ENCODE measurements at places on chromosomes 7 and 10.

GRCh38 chr7:119783799-119784198 is 489.2 kb upstream of the KCND2 start:
- no peak for DNase-seq

DNA sequence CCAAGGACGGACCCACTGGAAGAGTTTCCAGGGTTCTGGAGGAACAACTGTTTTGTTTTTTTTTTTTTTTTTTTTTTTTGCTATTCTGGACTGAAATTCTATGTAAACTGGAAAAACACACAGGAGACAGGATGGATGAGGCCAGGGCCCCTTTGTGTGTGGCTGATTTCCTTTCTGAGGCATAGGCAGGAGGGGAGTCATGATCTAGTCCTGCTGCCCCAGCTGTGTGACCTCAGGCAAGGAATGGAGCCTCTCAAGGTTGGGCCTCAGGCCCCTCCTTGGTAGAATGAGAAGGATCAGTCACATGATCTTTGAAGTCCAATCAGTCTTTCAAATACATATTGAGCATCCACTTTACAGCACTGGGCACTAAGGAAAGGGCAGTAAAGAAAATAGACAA is 87.6 kb downstream of the SH3PXD2A start:
- DNase-seq: no peak

DNA sequence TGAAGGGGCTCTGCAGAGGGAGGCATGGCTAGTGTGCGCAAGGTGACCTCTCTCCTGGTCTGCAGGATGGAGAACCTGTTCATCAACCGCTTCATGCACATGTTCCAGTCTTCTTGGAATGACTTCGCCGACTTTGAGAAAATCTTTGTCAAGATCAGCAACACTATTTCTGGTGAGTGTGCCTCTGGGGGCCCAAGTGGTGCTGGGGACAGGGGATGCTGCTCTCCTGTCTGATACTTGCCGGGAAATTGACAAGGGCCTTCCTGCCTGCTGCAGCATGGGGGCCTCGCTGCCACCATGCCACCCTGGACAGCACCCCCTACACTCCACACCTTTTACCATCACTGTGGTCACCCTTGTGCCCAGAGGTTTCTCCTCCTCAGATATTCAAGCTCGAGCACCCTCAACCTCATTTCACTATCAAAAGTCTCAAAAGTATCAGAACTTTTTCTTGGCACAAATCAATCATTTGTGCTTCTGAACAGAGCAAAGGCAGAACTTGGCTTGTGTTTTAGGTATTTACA is 50.0 kb downstream of the ALOX5 start:
- no peak for DNase-seq

- DNase-seq: no peak
Observed at GRCh38 chr10:89792187-89792586, 90.8 kb downstream of the KIF20B start.

DNA sequence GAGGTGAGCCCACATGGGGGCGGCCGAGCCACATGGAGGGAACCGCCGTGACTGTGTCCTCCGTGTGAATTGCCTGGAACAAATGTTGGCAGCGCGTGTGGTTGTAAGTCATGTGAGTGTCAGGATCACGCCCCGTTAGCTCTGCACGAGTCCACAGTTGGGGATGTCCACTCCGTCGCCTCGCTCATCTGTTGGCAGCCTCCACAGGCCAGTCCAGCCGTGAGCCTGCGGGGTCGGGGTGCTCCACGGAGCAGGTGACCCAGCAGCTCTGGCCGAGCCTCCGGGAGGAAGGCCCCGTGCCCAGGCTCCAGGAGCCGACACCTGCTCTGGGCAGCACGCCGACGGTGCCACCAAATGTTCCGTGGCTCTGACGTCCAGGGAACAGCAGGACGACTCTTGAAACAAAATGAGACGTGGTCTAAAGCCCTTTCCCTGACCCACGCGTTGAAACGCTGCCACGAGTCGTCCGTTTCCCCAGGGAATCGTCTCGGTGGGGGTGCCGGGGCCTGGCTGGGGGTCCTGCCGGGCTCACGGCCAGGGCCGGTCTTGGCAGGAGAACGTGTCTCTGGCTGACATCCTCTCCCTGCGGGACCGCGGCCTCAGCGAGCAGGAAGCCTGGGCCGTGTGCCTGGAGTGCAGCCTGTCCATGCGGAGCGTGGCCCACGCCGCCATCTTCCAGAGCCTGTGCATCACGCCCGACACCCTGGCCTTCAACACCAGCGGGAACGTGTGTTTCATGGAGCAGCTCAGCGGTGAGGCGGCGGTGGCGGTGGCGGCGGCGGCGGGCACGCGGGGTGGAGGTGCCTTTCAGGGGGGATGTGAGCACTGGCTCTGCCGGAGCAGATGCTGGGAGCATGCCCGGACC is 7.0 kb downstream of the KNDC1 start:
- DNase-seq: no peak

DNA sequence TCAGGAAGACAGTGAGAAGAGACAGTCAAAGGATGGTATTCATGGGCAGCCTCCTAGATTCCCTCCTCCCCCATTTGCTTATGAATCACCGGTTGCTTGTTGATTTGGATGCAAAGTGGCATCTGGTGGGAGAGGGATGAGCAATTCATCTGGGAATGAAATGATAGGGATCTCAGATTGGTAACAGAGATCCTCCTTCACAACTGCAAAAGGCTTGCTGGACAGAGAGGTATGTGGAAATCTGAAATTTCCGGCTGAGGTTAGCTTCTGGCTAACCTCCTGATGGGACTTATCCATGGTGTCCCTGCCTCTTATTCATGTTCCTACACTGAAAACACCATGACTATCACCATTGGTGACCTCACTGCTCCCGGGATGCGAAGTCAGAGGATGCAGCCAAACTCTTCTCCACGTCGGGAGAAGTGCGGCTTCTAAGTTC is 48.4 kb upstream of the PODXL start:
- no peak for DNase-seq

DNA sequence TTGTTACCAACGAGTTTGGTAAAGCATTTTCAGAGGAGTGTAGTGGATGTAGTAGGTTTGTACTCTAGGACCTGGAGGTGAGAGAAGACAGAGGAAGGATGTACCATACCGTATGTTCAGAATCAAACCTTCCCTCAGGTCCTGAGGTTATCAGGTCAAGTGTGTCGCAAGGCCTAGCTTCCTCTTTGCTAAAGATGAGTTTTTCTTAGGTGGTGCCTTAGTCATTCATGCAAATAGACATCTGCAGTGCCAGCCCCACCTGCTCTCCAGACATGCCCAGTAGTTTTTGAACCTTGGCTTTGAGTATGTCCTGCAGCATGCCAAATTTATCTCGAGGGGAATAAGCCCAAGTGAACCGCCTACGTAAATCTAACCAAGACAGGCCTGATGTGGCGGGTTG is 71.3 kb downstream of the HDAC9 start:
- DNase-seq: peak; percentile 20

DNA sequence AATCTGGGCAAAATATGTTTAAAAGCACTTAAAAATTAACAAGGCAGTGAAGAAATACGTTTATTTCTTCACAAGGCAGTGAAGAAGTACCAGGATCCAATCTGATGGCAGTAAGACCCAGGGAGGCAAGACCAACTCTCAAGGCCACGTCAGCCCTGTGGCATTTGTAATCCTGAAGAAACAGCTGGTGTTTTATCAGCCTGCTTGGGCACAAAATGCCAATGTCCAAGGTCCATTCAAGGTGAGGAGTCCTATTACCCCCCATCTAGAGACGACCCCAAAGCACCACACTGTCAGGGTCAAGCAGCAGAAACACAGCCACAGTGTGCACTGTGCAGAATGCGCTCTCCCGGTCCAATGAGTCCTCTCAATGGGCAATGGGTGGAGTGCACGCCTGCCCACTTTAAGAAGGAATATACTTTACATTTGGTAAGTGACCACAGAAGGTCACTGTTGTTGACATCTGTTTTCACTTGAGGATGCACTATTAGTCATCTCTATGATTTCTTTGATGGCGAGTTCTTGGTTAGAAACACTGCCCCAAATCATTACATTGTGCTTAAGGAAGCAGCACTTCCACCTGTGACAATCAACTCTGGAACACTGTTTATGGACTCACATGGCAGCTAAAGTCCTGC is 12.8 kb downstream of the CPXM2 start:
- no peak for DNase-seq

GRCh38 chr7:113968713-113969112 is 49.9 kb upstream of the PPP1R3A start:
- DNase-seq: no peak

DNA sequence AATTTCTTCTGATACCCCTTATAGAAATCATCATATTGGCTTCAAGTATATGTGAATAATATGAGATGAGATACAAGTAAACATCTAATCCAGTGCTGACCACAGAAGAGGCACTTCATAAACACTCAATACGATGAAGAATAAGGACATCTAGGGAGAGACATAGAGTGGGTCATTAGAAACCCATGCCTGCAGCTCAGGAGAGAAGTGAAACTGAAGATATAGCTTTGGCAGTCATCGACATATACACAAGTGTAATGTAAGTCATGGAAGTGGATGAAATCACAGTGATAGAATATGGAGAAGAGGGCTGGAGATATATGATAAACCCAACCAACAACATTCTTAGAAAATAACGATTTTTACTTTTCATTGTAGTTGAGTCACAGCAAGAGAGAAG is 665.0 kb downstream of the PARD3 start:
- DNase-seq: no peak

DNA sequence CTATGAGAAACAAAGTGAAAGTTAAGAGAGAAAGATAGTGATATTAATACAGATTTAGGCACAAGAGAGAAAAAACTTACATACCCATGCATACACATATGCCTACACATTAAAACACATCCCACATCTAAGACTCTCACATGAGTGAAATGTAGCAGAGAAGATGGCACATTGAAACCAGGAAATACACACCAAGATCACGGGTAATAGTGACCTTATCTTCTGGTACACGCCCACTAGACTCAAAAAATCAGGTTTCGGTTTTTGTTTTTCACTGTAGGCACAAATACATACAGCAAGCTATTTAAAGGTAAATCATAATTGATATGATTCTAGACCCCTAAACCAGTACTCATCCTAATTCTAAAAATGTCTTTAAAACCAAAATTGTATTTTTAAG is 225.2 kb upstream of the TAC1 start:
- no peak for DNase-seq

DNA sequence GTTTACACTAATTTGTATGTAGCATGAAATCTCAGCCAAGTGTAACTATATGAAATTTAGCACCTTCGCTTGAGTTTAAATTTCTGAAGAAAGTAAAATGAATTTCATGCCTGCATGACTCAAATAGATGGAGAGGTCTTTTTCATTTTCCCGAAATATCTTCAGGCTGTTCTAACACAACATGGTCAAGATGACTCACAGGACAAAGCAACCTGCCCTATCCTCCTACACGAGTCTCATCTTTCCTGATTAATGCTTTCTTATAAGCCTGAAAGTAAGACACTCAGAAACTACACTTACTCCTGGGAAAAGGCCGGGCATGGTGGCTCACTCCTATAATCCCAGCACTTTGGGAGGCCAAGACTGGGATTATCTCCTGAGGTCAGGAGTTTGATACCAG is 41.2 kb downstream of the CH25H start:
- DNase-seq: no peak

DNA sequence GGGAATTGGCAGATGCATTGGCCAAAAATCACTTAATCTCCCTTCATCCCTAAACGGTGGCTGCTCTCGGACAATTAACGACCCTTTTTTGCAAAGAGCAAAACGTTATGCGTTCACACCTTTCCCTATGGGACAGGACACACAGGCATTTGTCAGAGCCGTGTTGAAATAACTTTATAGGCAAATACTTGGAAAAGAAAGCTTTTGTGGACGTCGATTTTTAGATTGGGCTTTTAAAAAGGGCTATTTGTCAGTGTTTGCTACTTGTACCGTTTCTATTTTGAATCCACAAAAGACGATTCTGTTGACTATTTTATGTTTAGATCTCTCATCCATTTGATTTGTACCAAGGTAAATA is 245.6 kb downstream of the SLC25A13 start:
- DNase-seq: no peak

DNA sequence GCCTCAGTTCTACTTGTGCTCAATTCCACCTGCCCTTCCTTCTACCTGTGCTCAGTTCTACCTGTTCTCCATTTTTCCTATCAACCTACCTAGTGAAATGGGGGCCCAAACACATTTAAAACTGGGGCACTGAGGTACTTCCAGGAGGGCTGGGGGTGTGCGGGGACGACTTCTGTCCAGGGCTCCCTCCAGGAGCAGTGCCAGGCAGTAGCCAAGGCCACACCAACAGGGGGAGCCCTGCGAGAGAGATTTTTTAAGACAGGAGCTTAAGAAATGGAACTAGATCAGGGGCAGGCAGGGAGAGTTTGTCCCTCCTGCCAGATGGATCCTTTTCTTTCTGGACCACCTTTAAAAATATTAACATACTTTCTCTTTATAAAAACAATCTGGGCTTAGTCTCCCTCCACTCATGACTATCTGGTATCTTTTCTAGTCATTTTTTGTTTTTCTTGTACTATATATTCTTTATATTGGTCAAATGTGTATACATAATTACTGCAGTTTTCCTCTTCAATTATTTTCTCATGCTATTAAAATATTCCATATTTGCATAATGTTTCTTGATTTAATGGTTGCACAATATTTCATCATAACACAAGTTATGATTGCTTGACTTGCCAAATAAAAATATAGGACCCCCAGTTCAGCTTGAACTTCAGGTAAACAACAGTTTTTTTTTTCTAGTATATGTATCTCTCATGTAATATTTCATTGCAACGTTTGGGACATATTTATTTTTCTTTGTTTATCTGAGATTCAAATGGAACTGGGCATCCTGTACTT is 47.3 kb upstream of the INSYN2A start:
- DNase-seq: no peak

- no peak for DNase-seq
Observed at GRCh38 chr7:43308913-43309705, 196.7 kb downstream of the HECW1 start.

DNA sequence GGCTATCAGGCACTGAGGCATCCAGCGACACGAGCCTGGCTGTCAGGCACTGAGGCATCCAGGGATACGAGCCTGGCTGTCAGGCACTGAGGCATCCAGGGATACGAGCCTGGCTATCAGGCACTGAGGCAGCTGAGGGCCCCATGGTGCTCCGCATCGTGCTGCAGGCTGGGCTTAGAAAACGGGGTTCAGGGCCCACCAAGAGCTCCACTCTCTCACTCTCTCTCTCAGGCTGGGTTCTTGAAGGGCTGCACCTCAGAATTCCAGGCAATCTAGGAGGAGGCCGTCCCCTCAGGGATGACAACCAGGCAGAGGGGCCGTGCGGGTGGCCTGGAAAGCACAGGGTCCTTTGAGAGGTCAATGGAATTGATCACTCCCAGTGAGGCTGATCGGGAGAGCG is 69.0 kb downstream of the CFAP46 start:
- no peak for DNase-seq
